ENCODE measurements at places on chromosomes 16 and 17.

GRCh38 chr17:74754832-74755231, 6.4 kb downstream of the NHERF1 start:
- no peak for DNase-seq

GRCh38 chr16:30853758-30854157, 40.1 kb downstream of the BCL7C start:
- DNase-seq = no peak

DNA sequence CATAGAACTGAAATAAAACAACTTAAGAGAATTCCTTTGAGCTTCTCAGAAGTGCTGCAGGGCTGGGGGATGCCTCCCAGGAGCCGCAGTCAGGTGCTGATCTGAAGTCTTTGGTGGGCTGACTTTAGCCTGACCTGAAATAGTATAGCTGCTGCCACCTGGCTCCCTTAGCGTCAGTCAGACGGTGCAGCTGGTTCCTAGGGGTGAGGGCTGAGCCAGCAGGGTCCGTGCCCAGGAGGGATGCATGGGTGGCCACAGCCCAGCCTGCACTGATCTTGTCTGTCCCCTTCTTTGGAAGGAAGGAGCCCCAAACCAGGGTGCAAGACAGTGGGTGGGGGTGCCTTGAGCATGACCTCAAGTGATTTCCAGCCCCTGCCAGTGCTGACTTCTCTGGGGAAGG, 11.5 kb downstream of the MAPT start:
- DNase-seq = no peak

- no peak for DNase-seq
Observed at GRCh38 chr17:42512733-42513251, 23.2 kb upstream of the NAGLU start.

DNA sequence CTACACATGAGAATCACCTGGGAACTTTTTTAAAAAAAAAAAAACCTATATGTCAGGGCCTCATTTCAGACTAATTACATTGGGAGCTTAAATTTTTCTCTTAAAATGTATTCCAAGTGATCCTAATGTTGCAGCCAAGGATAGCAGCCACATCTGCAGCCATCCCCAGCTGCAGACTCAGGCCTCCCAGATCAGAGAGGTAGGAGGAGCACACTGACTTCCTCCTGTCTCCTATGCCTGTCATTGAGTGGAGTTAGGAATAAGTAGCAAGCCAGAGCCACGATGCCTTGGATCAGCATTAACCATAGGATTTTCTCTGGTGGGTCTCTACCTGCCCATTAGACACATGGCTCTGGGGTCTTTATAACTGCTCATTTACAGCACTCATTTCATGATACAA, 463.5 kb downstream of the HS3ST4 start:
- DNase-seq = no peak

DNA sequence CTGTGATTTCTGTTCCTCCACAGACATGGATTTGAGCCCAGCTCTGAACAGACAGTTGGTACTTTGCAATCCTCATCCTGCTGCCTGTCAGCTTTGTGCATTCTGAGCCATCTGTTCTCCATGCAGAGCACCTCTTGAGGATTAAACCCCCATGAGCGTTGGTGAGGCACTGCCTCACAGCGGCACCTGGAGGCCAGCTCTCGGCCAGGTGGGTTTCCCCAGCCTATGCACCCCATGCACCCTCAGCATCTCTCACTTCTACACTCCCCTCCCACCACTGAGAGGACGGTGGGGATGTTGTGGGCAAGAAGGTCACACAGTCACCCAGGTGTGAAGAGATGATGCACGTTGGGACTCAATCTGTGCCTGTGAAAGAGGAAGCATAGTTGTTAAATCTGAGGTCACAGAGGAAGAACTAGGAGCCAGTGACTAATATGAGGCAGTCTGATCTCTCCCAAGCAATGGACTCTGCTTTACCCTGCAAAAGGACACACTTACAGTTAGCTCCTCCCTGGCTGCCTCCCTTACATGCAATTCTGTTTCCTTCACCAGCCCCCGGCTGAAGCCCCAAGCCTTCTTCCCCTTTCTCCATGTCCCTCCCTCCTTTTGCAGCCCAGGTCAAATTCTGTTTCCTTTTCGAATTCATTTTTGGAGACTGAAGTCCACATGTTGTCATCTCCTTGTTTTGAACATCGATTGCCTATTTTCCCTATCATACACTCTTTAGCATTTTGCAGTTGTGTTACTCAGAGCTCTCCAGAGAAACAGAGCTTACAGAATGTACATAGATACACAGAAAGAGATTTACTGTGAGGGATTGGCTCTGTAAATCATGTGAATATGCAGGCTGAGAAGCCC, 58.5 kb downstream of the HS3ST3B1 start:
- no peak for DNase-seq

DNA sequence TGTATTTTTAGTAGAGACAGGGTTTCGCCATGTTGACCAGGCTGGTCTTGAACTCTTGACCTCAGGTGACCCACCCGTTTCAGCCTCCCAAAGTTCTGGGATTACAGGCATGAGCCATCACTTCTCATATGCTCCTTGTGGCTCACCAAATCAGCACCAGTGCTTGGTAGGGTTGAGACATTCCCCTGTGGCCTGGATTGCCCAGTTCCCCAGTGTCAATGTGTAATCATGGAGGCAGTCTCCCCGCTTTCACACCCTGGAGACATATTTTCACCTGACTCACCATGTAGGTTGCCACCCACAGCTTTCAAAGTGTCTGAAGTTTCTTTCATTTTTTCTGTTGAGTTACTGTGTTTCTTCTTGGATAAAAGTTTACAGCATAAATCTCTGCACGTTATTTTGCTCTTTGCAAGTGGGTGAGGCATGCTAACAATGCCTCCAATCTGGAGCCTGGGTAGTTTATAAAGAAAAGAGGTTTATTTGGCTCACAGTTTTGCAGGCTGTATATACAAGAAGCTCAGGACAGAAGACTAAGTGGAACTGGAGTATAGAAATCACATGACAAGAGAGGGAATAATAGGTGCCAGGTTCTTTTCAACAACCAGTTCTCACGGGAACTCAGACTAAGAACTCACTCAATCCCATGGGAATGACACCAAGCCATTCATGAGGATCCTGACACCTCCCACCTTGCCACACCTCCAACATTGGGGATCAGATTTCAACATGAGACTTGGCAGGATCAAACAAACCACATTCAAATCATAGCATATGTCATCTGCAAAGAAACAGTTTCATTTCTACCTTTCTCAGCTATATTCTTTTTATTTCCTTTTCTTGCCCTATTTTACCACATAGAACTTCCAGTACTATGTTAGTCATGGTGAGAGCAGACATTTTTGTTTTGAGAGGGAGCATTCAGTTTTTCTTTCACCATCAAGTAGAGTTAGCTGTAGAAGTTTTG, 113.2 kb downstream of the PHKB start:
- DNase-seq = no peak

DNA sequence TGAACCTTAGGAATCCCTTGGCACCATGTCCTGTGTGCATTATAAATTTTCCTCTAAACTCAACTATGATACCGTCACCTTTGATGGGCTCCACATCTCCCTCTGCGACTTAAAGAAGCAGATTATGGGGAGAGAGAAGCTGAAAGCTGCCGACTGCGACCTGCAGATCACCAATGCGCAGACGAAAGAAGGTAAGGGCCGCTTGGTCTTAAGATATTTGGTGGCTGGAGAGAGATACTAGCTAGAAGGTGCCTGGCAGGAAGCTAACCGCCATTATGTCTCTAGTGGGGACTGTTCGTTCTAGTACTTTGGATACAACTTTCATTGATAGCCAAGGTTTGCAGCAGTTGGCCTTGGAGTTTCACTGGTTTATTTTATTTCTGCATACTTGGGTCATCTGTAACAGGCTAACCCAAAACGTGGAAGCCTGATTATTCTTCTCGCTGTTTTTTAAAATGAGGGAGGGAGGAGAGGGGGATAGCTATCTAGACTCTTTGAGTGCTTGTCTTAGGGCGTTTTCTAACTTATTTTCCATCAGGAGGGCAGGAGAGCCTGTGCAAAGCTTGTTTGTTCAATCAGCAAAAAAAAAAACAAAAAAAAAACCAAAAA, 1.3 kb downstream of the RBBP6 start:
- no peak for DNase-seq

GRCh38 chr16:56632156-56632847, at the start of gene MT1M:
TSS of gene MT1M (plus strand) at chr16:56632659. CDS start at chr16:56632732, 73 bp downstream.
- DNase-seq = no peak

DNA sequence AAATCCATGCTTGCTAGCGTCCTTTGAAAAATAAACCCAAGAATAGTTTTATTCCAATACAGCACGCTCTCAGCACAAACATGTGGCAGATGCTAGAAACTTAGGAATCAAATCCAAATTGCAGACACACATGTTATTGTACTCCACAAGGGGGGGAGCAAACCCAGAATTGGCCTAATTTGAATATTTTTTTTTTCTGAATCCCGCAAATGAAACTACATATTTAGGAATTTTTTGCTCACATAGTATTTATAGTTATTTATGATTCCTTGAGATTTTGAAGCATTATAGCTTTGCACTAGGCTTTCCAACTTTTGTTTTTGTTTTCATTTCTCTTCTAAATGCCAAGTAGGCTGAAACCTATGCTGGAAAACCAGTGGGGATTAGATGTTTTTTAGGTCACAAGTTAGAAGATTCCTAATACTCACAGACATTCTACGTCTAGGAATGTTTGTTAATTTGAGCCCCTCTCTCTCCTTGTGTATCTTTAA, 59.3 kb upstream of the CDH11 start:
- no peak for DNase-seq

DNA sequence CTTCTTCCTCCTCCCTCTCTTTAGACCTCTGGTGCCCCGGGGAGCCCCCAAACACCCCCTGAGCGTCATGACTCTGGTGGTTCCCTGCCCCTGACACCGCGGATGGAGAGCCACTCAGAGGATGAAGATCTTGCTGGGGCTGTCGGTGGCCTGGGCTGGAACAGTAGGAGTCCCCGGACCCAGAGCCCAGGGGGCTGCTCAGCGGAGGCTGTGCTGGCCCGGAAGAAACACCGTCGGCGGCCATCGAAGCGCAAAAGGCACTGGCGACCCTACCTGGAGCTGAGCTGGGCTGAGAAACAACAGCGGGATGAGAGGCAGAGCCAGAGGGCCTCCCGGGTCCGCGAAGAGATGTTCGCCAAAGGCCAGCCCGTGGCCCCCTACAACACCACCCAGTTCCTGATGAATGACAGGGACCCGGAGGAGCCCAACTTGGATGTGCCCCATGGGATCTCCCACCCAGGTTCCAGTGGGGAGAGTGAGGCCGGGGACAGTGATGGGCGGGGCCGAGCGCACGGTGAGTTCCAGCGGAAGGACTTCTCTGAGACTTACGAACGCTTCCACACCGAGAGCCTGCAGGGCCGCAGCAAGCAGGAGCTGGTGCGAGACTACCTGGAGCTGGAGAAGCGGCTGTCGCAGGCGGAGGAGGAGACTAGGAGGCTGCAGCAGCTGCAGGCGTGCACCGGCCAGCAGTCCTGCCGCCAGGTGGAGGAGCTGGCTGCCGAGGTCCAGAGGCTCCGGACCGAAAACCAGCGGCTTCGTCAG, 7.5 kb downstream of the HEXIM2 start:
- DNase-seq = no peak

DNA sequence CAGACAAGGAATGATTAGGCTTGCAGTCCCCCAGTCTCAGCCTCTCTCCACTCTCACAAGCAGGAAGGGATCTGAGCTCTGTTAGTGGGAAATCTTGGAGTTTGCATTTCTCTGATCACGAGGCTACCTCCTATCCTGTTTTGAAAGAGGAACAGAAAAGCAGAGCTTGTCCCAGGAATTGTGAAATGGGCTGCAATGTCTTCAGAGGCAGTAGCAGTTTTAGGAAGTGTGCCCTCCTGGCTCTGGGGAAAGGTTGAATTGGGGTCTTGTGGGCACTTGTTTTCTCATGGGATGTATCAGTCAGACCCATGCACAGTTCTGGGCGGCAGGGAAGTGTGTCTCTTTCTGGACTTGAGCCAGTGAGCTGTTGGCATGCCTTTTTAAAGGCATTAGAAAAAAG, 22.8 kb downstream of the NUP85 start:
- no peak for DNase-seq

DNA sequence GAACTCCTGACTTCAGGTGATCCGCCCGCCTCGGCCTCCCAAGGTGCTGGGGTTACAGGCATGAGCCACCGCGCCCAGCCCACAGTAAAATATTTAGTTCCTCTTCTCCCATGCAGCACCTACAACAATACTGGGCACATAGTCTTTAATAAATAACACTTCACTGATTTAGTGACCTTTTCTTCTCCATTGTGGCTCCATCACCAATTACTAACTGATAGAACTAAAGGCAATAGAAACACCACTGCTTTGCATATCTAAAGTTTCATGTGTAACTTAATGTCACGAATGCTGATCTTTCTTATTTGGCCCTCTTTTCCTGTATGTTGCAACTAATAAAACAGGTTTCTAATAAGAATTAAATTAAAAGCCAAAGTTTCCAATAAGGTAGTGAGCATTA, 38.9 kb downstream of the TRIM37 start:
- DNase-seq = no peak

DNA sequence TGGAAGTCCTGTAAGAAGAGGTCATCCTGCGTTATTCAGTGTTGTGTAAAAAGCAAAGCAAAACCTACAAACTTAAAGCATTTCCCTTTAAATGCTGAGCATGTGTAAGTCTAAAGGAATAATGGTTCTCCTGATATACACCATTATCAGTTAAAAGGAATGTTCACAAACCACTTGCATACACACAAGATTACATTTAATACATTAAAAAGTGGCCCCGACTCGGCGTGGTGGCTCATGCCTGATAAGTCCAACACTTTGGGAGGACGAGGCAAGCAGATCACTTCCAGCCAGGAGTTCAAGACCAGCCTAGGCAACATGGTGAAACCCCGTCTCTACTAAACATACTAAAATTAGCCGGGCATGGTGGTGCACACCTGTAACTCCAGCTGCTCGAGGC, 30.5 kb downstream of the CPPED1 start:
- DNase-seq = no peak

GRCh38 chr17:39123627-39124026, 27.8 kb downstream of the PLXDC1 start:
- DNase-seq = no peak

- DNase-seq = no peak
Observed at GRCh38 chr16:85687651-85688471, 893 bp downstream of the GINS2 start.

- DNase-seq = peak; percentile 37
Observed at GRCh38 chr17:50947782-50948543, 81.8 kb upstream of the TOB1 start.

GRCh38 chr16:84989749-84990620, 21.4 kb downstream of the ZDHHC7 start:
- no peak for DNase-seq

- no peak for DNase-seq
Observed at GRCh38 chr17:66413559-66414520, 111.4 kb downstream of the PRKCA start.

GRCh38 chr16:81469710-81470535, 25.3 kb downstream of the CMIP start:
- DNase-seq = no peak

DNA sequence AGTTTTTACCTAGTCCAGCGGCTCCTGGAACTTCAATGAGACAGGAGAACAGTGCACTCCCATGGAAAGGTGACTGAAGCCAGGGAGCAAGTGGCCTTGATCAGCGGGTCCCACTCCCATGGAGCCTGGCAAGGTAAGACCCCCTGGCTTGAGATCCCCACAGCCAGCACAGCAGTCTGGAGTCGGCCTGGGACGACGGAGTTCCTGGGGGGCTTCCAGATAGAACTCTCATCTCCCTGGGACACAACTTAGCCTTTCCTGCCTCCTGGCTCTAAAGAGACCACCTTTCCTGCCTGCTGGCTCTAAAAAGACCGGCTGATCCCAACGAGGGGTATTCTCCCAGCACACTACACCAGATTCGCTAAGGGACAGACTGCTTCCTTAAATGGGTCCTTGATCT, 1279.0 kb upstream of the GOT2 start:
- DNase-seq = no peak

GRCh38 chr17:45948881-45949624, 50.0 kb upstream of the STH start:
- peak; percentile 60 for DNase-seq

- DNase-seq = no peak
Observed at GRCh38 chr16:14131774-14132695, 60.9 kb downstream of the MRTFB start.

Data from mesothelial cell of epicardium (in vitro differentiated cells).